ENCODE measurements at places on chromosomes 12 and 14.
A peak's percentile ranks its signal among the peaks of the same experiment; 100 is the strongest.

DNA sequence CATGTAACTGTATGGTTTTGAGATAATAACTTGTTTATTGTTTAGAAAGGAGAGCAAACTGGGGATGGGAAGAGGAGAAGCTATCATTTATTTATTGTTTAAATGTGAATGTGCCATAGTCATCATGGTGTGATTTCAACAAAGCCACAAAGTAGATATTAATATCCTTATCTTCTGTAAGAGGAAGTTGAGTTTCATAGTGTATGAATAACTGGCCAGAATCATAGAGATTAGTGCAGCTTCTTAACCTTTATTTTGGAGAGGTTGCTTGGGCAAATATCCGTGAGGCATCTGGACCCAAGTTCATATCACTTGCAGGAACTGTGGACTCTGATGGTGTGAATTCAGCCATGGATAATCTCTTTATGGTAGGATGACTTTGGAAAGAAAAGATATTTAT, 26.8 kb upstream of the LYZ start:
- no peak for ATAC-seq

DNA sequence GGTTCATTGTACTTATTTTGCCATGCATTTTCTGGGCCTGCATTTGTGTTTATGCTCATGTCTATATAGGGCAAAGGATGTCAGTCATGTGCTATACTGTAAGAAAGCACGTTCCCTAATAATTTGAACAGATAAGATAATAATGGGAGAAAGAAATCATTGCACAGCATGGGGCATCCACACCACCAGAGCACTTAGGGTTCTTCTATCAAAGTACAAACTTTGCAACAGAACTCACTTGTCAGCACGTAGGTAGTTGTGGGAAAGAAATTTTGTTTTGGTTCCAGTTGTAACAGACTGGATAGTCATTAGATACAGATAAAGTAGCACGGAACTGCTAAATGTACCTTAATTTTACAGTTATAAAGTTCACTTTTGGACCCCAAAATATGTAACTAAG, 10.1 kb downstream of the PPP1CC start:
- no peak for ATAC-seq

DNA sequence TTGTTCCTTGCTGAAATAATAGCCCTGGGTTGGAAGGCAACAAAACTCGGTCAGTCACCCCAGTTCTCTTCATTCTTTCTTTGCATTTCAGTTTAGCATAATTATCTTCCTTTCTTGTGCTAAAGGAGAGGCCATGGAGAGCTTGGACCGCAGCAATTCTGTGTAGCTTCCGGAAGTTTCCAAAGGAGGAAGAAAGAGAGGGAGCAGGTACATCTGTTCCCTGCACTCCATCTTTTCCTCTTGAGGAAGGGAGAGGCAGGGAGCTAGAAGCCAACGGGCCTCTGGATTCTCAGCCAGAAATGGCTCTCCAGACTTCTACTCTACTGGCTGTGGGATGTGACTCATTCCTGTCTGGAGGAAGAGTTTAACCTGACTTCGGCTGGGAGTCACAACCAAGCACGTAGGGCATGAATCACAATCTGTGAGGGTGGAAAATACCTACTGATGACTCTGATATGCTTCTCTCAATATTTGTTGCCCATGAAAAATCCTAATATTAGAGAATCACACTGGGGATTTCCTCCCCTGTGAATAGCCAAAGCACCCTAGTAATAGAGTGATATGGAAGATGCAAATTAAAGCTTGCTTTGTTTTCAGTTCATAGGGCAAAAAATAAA, 17.0 kb downstream of the ANO6 start:
- peak; percentile 85 for ATAC-seq

GRCh38 chr14:87745507-87746118, 247.4 kb downstream of the GALC start:
- ATAC-seq: no peak

DNA sequence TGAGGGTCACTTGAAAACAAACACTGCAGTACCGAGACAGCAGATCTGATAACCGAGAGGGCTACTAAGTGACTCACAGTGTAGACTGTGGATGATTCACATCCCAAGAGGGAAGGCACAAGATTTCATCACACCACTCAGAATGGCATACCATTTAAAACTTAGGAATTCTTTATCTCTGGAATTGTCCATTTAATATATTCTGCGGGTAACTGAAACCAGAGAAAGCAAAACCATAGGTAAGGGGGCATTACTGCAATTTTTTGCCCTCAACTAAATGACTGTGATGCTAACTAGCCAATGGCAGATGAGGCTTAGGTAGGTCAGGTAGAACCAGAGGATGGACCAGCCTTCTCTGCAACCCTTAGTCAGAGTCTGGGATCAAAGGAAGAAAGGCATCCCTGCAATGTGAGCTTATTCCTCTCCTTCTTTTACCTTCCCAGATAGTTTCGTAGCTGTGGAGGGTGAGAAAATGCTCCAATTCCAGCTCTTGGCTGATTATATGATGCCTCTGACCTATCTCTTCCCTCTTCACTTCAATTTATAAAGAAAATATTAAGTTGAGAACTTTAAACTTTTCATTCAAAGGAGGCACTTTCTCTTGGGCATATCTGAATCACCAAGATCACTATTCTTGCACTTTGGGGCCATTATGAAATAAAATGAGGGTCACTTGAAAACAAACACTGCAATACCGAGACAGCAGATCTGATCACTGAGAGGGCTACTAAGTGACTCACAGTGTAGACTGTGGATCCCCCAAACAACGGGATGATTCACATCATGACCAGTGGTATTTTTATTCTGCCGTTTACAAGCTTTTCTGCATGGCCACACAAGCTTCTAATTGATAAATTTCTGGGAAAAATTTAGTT, 6.8 kb downstream of the ART4 start:
- peak; percentile 33 for ATAC-seq

GRCh38 chr14:54627540-54628363, 60.8 kb downstream of the SAMD4A start:
- peak; percentile 55 for ATAC-seq

- no peak for ATAC-seq
These were observed 29.0 kb upstream of the SMUG1 start for GRCh38 chr12:54217774-54218241.

GRCh38 chr14:94376108-94376975, 12.1 kb downstream of the SERPINA1 start:
- no peak for ATAC-seq

- peak; percentile 58 for ATAC-seq
These were observed 65.0 kb downstream of the CDK17 start for GRCh38 chr12:96335270-96335669.

GRCh38 chr12:119423285-119423684, 88.8 kb downstream of the CCDC60 start:
- no peak for ATAC-seq

DNA sequence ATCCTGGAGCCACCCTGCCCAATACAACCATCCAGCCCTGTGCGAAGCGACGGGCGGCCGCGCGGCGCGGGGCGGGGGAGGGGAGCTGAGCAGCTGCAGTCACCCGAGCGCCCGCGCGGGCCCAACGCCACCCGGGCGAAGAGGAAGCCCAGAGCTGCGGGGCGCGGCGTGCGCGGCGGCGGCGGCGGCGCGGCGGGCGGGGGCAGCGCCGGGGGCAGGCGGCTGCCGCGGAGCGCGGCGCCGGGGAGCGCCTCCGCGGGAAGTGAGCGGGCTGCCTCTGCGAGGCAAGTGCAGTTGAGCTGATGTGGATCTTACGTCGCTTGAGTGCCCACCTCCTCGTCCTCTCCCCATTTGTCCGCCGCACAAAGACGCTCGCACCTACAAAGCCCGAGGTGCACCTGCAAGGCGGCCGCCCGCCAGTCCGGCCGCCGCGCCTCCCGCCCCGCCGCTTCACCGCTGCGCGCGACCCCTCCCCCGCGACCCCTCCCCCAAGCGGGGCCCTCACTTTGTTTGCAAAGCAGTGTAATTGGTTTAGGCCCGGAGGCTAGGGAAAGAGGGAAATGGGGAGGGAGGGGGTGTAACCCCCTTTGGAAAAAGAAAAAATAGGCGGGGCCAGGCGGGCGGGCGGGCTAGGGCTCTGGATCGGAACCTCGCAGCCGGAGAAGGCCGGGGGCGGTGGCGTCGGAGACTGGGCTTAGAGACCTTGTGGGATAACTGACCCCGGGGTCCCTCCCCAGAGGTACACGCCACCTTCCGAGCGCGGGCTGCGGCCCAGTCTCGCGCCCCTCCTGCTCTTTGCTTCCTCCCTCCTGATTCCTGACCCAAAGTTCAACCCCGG, at the start of the genes FOXA1 and TTC6:
FOXA1 (minus strand) TSS at position 279 of the 838 bp plus-strand sequence; CDS start at position 2, 277 bp downstream.
TTC6 (plus strand) TSS at position 659 of the 838 bp plus-strand sequence. CDS start 26,436 bp downstream, outside the sequence.
- no peak for ATAC-seq

DNA sequence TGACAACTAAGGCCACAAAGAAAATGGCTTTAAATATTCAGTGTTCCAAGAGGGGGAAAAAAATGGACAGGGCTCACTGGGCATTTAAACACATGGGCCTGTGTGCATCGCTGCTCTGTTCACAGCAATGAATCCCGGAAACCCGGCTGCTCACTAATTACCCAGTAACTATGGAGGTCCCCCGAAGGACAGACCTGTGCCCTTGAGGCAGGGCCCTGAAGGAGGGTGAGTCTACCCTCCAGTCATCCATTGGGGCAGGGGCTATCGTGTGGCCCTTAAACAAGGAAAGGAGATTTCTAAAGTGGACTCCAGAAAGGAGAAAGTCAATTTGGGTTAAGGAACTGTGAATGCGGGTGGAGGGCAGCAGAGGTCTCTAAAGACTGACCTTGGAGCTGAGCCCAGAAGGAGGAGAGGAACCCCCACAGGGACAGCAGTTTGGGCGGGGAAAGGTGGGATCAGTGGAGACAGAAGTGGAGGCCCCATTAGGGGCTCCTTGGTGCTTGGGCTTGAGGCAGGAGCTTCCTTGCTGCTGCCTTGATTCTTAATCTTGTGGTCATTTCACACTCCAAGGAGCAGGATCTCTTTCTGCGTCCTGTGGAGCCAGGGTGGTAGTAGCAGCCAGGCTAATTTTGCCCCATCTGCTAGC, 1.4 kb upstream of the CLMN start:
- ATAC-seq: no peak

GRCh38 chr12:43285159-43285598, 266.8 kb downstream of the ADAMTS20 start:
- no peak for ATAC-seq

DNA sequence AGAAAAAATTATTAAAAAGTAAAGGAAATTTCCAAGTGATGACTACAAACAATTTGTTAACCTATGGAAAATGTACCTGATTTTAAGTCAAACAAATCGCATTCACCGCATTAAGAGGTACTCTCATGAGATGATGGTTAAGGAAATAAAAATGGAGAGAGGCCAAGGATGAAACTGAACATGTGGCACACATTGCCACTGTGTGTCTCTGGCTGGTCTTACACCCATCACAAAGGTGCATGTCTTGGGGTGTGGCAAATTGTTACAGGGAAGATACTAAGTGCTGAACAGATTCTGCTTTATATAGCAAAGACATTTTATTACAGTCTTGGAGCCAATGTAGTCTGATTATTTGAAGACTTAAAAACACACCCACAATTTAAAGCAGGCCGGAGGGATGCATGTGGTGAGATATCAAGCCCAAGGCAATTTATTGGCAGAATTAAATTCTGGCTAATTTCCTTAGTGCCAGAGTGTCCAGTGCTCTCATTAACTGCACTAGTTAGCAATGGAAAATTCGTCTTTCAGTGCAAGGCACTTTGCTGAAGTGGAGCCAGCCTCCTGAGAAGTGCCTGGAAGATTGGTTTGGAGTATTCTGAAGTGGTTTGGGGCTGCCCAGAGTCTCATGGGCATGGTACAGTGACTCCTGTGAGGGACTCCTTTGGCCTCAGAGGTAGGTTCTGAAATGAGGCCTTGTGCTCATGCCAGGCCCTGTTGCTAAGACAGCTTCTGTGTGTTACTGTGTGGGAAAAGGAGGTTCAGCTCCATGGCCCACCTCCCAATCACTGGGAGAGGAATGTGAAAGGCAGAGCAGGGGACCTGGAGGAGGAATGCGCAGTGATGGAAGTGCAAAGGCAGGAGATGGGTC, 166.9 kb downstream of the BRMS1L start:
- no peak for ATAC-seq

DNA sequence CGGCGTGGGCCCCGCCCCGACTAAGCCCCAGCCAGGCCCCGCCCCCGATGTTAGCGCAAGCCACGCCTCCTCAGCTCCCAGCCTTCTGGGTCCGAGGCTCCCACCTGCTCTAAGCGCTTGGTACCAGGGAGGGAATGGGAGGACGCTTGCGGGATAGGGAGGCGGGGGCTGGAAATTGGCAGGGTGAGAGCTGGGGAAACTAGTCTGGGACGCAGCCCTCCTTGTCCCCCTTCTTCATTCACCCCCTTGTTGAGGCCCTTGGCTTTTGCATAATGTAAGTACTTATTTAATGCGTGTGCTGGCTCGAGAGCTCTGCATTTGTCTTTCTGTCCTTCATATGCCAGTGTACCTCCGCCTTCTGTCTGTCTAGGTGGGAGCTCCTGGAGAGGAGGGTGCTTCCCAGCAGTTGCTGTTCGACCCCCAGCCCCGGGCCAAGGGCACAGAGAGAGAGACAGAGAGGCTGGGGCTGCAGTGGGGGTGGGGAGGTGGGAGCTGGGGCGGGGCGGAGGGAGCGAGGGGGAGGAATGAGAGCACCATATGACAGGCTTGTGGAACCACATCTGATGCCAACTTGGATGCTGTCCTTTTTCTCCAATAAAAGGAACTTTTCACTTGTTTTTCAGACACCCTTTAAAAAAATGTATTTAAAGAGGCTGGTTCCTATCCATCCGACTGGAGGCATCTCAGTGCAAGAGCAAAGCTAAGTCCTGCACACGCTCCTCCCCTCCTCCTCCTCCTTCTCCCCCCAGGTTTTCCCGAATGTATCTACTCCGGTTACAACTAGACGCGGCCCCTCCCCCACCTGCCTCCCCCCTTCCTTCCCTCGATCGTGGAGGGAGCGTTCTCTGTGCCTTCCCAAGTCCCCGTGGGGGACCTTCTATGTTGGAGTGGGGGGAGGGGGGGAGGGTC, 25.6 kb upstream of the MAP1LC3B2 start:
- peak; percentile 77 for ATAC-seq

DNA sequence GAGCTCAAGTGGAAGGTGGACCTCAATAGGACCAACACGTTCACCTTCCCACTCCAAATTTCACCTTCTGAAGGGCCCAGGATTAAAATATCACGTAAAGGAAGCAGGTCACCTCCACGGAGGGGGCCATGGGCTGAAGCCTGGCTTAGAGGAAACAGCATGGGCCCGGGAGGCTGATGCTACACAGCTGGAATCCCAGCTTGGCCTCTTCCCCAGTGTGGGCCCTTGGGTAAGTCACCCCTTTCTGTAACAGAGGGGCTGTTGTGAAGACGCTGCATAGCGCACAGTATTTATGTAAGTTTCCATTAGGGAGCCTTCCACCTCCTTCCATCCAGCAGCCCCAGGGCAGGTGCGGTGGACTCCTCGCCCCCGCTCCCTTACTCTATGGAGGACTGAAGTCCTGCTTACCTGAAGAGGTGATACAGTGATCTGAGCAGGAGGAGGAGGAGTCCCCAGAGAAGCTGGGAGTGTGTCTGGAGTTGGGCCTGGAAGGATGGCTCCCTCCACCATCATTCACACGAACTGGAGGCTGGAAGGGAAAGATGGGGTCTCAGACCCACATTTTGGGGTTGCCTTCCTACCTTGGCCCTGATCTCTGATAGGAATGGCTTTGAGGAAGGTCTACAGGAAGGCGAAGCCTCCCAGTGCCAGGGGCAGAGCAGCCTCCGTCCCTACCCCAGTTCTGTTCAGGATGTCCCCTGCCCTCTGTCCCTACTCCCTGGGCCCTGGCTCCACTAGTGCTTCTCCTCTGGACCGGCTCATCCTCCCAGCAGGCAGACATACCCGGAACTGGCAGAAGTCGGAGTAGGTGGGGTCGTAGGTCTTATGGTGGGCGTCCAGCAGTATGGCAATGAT, 37.2 kb upstream of the HDAC7 start:
- no peak for ATAC-seq

GRCh38 chr14:104316723-104317491, 178.5 kb downstream of the KIF26A start:
- ATAC-seq: no peak

- no peak for ATAC-seq
These were observed 90.0 kb downstream of the ANO6 start for GRCh38 chr12:45305907-45306306.

GRCh38 chr14:102496331-102496691, 13.3 kb downstream of the ANKRD9 start:
- no peak for ATAC-seq
